Spinal cord (tissue), 10 donors: ENCODE measurements at places on chromosomes 1 and 21. TPM values are rescaled to one million over a fixed set of nuclear protein-coding genes. Genes with fewer than 3 reads are reported as not detected.

KLHDC8A gene
- 49.9 TPM for polyA plus RNA-seq

C8B gene
- polyA plus RNA-seq, result not detected

DNA sequence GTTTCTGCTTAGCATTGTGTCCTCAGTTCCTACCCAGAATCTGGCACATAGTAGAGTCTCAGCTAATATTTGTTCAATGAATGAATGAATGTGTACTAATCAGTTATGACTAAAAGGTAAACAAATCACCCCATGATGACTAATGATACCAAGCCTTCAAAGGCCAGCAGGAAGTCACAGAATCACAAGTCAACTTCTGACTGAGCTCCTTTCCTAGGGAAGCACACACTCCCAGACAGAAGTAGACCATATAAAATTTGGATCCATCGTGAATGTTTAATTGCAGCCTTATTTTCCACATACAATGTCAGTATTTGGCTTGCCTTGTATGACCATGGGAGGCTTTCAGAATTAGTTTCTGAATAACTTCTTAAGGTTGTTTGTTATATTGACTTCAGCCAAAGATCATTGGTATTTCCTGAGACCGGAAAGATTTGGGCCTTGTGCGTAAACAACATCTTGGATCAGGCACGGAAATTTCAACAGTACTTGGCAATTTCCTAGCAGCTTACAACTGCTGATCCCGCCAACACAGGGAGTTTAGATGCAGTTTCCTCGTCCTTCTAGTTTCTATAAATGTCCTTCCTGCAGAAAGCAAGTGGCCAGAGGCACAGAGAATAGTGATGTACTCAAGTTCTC, 185.9 kb upstream of the ATP1B1 start:
- no peaks in the 10 kb centered on the region for H3K27me3 ChIP-seq
- no peaks in the 10 kb centered on the region for H3K36me3 ChIP-seq
- H3K27ac ChIP-seq, result no peak overlapping the region
- no peaks in the 10 kb centered on the region for H3K4me1 ChIP-seq

- peaks cover 3% of the 10 kb centered on the region for H3K4me1 ChIP-seq
- H3K36me3 ChIP-seq, result no peaks in the 10 kb centered on the region
- no peak for DNase-seq
- H3K27me3 ChIP-seq, result no peaks in the 10 kb centered on the region
Measured at GRCh38 chr1:185439727-185440415, 122.8 kb upstream of the IVNS1ABP start.

- H3K27ac ChIP-seq, result no peak overlapping the region
- peaks cover 2% of the 10 kb centered on the region for H3K27me3 ChIP-seq
- H3K36me3 ChIP-seq, result no peaks in the 10 kb centered on the region
- DNase-seq, result no peak
- peaks cover 26% of the 10 kb centered on the region for H3K4me1 ChIP-seq
- peak overlapping the region; percentile 54 for H3K4me3 ChIP-seq
Measured at GRCh38 chr1:25616987-25617624, 515 bp downstream of the MAN1C1 start.

DNA sequence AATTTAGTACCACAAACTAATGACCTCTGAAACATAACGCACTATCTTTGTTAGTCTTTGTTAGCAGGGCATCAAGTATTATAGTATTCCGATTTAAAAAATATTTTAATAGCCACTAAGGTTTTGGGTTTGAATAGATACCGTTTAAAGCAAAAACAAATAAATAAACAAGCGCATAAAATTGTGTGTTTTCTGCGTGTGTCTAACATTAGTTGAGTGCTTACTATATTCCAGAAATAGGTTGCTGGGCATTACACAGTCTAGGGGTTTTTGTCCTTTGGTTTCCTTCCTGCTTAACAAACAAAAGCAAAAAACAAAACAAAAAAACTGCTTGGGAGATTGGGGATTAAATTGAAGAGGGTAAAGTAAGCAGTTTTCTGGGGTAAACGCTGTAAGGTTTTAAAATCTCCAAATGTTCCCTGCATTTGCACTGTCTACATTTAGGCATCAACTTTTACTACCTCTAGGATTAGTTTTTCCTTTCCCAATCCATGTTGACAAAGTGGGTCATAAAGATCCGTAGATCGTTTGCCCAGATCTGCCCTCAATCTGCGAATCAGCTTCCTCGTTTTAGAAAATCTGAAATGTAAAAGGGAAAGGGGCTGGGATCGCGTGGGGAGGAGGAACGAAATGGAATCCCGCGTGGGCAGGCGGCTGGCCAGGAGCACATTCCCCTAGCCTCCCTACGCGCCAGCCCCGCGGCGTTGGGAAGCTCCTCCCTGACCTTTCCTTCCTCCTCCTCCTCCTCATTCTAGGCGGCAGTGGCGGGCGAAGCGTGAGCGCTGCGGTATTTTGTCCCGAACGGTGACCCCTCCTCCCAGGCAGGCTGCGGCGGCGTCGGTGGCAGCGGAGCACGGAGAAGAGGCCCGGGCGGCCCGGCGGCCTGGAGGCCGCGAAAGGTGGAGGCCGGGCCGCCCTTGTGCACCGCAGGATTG, at the start of gene KCTD3:
Gene KCTD3 (plus strand): TSS at position 749 of the 935 bp plus-strand sequence. CDS start 382 bp downstream, outside the sequence.
- peaks cover 7% of the 10 kb centered on the region for H3K4me1 ChIP-seq
- DNase-seq, result peak; percentile 88
- H3K4me3 ChIP-seq, result peak within 1 kb of the TSS; percentile 84
- no peaks in the 10 kb centered on the region for H3K36me3 ChIP-seq
- H3K27me3 ChIP-seq, result no peaks in the 10 kb centered on the region

DNA sequence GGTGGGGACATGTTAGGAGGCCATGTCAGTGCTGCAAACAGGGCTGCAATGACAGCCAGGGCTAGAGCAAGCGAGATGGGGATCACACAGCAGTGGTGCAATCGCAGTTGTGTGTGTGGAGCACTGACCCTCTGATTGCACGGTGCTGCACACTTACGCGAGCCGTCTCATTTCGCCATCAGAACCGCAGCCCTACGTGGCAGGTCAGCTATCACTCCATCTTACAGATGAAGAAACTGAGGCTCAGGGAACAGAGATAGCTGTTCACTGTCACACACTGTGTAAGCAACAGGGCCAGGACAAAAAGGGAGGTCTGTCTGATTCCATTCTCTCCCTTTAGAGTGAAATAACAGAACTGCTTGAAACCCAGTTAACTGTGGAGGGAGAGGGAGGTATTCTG, 104.8 kb upstream of the SLC45A1 start:
- no peaks in the 10 kb centered on the region for H3K27me3 ChIP-seq
- no peaks in the 10 kb centered on the region for H3K36me3 ChIP-seq
- H3K4me1 ChIP-seq, result peaks cover 20% of the 10 kb centered on the region
- no peak for DNase-seq
- H3K4me3 ChIP-seq, result no peak overlapping the region
- no peak overlapping the region for H3K27ac ChIP-seq
